ENCODE measurements at places on chromosomes 7 and 10.

- no peak for DNase-seq
Observed at GRCh38 chr10:62690703-62691102, 113.8 kb upstream of the ADO start.

GRCh38 chr10:133186416-133187090 lies 26.5 kb downstream of the KNDC1 start:
- DNase-seq = no peak

- DNase-seq = no peak
Observed at GRCh38 chr7:128781851-128782250, 6.3 kb upstream of the OPN1SW start.

- DNase-seq = peak; percentile 63
Observed at GRCh38 chr7:3042861-3043489, 692 bp downstream of the CARD11 start.

GRCh38 chr10:5491477-5491876 lies 7.9 kb downstream of the CALML5 start:
- no peak for DNase-seq

- no peak for DNase-seq
Observed at GRCh38 chr10:48802611-48803071, 118.0 kb downstream of the WDFY4 start.

DNA sequence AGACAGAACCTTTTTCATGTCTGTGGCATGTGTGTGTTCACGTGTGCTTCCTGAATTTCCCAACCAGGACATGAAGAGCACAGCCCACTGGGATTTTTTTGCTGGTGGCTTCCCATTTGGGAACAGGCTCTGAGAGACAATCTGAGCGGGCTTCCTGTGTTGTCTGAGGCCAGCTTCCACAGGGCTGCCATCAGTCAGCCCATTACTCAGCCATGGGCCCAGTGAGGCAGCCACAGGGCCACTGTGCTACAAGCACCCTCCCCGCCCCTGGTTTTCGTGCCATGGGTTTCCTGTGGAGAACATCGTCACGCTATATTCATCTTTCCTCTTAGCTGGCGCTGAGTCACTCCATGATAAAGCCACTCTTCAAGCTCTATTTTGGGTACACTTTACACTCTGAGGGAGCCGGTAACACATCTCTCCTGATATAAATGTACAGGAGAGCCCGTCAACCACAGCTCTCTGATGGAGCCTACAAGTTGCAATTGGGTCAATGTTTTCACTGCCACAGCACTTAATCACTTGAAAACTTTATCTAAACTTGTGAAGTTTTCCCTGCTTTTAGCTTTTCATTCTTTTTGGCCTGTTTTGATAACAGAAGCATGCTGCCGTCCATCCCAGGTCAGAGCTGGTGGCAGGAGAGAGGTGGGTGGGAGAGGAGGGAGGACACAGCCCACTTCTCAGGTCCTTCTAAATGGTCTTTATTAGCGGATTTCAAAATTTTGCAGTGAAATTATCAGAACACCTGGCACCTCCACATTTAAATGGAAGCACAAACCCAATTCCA lies 96.9 kb downstream of the HIPK2 start:
- peak; percentile 10 for DNase-seq

DNA sequence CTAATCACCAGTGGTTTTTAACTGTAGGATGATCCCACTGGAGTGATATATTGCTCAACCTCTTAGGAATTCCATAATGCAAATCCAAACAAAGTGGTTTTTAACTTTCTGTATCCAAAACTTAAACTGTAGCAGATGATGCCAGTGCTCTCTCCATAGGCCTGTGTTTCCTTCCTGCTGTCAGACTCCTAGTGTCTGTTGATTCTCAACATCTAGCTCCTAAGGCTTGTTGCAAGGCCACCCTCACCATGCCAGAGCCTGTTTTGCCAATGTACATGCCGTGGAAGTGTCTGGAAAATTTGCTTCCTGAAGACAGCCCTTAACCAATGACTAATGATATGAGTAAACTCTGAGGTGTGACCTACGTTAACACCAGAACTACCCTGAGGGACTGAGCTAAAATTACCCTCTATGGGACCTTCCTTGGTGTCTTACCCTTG lies 39.3 kb downstream of the C1GALT1 start:
- no peak for DNase-seq

DNA sequence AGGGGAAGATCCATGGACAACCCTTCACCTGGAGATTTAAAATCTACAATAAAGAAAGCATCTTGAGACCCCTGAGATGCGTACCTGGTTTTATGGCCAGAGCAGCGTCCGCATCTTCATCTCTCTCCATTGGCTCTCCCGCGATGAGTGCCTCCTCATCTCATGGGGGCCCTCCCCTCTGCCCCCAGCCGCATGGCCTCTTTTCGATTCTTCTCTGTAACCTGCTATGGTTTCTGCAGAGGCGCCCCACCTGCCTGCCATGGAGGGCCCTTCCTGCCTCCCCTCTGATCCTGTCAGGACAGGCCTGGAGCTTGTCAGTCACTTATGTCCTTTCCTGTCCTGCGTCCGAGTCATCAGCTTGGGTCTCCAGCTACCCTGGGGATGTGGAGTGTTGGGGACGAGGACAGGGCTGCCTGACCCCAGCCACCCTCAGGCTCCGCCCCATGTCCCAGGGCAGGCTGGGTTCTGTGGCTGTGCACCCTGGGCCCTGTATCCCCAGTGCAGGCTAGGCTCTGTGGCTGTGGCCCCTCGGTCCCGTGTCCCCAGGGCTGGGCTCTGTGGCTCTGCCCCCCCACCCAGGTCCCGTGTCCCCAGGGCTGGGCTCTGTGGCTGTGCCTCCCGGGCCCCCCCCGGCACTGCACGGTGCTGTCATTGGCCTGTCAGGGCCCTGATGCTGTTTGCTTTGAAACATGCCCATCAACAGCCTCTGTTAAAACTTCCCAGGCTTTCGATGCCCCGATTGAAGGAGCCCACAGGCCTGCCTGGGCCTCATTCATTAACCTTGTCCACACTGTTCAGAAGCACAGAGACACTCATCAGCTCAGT lies 99.8 kb downstream of the WDR37 start:
- DNase-seq = no peak

DNA sequence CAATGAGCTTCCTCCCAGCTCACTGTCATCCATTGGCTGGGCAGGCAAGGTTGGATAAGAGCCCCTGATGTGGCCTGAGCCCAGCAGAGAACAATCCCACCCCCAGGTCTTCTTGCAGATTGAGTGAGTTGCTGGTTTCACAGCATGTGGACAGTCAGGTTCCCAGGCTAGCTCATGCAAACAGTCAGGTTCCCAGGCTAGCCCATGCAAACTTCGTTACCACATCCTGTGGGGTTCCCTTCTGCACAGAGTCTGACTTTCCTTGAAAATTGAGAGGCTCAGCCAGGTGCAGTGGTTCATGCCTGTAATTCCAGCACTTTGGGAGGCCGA lies 67.1 kb downstream of the TMEM130 start:
- DNase-seq = no peak

- no peak for DNase-seq
Observed at GRCh38 chr10:46298477-46299285, 11.9 kb downstream of the ANTXRL start.

GRCh38 chr7:109646124-109646523 lies 1076.5 kb downstream of the DNAJB9 start:
- DNase-seq = no peak

GRCh38 chr10:117294039-117294645 lies 53.2 kb downstream of the SLC18A2 start:
- no peak for DNase-seq

DNA sequence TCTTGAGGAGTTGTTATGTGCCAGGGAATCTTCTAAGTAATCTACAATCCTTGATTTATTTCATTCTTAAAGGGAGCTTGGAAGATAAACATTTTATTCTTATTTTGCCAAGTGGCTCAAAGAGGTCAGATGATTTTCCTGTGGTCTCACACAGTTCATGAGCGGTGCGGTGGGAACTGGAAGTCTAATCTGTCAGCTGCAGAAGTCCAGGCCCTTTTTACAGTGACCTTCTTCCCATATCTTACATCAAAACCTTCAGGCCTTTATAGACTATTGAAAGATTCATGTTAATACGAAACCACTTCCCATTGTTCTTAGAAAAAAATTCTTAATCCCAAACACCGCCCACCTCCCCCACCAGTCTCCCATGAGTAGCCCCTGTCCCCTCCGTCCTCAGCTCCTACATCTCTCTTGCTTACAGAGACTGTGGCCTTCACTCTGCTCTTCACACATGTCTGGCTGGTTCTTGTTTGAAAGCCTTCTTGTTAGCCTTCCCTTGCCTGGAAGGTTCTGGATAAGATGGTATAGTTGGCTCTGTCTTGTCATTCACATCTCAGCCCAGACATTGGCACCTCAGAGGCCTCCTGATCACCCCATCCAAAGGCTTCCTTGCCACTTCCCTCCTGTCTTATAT lies 61.5 kb downstream of the ITGA8 start:
- no peak for DNase-seq

DNA sequence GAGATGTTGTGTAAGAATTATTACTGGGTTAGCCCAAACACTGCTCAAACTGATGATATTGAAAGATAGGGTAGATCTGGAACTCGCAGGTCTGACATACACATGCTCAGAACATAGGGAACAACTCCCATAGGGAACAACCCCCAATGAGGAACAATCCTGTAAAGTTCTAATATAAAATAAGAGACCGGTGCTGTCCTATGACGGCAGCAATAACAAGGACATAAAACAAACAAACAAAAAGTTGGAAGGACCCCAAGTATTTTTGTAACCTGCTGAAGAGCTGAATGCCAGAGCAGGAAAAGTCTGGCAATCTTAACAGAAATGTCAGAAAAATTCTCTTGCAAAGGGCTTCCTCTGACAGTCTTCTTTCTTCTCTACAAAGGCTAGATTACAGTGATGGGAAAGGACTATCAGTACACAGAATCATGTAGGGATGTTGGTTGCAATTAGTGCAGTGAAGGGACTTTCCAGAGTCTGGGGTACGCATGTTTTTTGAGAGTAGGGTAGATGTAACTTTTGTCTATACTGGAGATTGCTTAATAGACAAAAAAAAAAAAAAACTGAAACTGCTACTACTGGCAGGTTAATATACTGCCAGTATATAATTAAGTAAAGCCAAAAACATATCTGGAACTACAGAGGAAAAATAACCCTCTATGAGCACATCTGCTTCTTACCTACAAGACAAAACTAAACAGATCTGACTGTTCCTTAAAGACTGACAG lies 35.5 kb downstream of the IDE start:
- DNase-seq = no peak

DNA sequence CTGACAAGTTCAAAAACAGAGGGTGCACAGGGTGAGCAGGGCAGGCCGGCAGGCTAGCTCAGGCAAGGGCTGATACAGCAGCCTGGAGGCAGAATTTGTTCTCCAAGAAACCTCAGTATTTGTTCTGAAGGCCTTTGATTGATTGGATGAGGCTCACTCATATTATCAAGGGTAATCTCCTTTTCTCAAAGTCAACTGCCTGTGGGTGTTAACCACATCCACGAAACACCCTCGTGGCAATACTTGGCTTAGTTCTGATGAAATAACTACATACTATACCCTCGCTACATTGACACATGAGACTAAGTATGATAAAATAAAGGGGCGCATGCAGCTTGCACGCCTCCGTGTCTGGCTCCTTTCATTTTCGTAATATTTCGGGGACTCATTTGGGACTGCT lies 4.4 kb upstream of the PPP2R2D start:
- DNase-seq = no peak

DNA sequence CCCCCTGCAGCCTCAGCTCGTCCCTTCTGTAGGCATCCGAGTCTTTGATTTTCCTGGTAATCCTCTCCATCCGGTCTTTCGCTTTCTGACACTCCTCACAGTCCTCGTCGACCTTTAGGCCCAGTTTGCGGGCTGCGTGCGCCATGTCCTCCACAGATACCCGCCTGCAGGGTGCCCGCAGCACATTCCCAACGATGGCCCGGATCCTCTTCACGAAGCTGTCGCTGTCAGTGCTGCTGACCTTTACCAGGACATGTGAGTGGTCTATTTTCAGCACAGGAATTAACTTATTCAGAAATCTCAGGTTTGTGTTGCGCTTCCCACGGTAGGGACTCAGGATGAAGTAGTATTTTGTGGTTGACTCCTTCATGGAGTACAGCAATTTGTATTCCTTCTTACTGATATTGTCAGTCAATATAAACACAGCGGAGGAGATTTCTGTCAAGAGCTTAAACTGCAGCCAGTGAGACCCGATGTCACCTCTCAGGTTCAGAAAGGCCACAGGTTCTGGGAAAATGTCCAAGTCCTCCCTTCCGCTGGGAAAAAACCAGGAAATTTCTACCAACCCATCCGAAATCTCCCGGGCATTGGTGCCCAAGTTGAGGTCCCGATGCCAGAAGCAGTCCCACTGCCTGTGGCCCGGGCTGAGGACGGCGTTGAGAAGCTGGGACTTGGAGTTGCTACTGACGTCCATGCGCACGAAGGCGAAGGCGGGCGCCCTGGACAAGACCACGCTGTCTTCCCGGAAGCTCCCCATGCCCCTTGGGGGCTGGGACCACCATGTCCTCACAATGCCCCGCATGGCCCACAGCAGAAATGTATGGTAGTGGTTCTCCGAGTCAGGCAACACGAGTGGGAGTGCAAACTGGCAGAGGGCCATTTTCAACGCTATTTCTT lies 8.9 kb upstream of the MRPS24 start:
- no peak for DNase-seq

DNA sequence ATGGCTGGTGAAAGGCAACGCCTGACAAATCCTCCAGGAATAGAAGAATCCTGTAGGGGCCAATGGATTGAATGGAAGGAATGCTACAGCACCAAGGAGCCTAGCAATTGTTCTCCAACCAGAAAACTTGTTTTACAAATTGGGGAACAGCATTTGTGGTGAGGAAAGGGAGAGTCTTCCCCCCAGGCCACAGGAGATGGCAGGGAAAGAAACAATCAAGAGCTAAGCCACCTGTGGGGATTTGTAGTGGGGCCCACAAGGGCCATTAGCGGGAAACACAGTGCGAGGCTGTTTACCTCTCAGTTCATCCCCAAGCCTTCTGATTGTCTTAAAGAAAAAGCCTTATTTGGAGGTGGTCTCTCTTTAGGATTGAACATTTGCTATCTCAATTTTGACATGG lies 48.5 kb upstream of the KCNMA1 start:
- DNase-seq = no peak

- no peak for DNase-seq
Observed at GRCh38 chr10:86727470-86727869, 28.9 kb upstream of the BMPR1A start.

Measured in stimulated activated CD8-positive, alpha-beta memory T cell treated with anti-CD3 and anti-CD28 coated beads, Interleukin-12 subunit alpha, Interleukin-12 subunit beta, amount 100 ng/mL, for 1 hour (primary cell).